ENCODE measurements at places on chromosomes 16 and 17.
A peak's percentile ranks its signal among the peaks of the same experiment; 100 is the strongest.

DNA sequence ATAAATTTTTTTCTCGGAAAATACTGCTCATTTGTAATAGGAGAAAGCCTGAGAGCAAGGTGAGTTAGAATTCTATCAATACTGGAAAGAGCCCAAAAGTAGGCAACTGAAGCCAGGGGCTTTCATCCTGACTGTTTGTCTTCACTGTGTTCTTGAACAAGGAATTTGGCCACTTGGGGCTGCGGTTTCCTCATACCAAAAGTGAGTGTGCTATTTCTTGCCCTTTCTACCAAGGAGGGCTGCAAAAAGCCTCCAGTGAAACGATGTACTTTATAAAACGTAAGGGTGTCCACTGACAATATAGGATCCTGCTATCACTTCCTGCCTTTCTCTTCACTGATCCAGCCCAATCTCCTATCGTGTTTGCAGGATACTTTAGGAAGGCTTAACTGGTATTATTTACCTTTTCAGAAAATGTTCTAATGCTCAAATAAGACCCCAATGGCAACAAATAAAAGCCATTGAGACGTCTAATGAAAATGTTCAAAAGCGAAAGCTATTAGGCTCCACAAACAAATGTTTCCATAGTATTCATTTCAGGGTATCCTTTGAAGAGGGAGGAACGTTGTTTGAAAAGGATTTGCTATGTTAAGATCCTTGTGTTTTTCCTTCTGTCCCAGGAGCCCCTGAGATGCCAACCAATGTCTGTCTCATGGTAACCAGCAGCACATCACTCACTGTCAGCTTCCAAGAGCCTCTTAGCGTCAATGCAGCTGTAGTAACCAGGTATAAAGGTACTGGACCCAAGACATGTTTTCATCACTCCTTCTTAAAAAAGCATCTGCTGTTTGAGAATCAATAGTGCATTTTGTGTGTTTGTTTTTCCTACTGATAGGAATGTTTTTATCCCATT lies 219.3 kb upstream of the NOG start:
- DNase-seq: no peak

- no peak for DNase-seq
Observed at GRCh38 chr16:58409316-58409973, 17.2 kb downstream of the GINS3 start.

DNA sequence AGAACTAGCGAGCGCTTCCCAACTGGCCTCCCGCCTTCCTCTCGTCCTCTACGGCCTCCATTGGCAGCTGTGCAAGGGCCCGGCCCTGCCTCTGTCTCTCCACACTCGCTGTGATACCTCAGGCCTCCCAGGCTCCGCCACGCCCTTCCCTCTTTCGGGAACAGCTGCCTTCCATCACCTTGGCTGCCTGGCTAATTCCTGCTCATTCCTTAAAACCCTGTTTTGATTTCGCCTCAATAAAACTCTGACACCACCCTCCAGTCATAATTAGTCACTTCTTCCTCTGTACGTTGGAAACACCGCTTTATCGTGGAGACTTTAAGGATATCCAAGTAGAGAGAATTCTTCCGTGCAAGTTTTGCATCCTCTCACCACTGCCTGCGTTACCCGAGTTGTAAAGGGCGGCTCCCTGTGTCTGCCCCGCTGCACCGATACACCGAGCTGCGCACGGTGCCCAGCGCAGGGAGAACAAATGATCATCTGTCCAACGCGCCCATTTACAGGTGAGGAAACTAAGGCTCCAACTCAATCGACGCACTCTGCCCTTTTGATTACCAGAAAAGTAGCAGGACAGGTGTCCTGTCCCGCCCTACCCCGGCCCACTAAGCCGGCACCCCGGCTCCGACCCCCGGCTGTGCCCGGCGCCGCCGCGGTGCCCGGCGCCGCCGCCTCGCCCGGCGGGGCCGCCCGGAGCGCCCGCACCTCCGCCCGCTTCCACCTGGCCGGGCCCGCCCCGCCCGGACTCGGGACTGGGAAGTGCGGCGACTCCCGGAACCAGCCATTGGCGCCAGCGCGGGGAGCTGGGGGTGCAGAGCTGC lies 139.7 kb downstream of the SEC14L1 start:
- DNase-seq: no peak

DNA sequence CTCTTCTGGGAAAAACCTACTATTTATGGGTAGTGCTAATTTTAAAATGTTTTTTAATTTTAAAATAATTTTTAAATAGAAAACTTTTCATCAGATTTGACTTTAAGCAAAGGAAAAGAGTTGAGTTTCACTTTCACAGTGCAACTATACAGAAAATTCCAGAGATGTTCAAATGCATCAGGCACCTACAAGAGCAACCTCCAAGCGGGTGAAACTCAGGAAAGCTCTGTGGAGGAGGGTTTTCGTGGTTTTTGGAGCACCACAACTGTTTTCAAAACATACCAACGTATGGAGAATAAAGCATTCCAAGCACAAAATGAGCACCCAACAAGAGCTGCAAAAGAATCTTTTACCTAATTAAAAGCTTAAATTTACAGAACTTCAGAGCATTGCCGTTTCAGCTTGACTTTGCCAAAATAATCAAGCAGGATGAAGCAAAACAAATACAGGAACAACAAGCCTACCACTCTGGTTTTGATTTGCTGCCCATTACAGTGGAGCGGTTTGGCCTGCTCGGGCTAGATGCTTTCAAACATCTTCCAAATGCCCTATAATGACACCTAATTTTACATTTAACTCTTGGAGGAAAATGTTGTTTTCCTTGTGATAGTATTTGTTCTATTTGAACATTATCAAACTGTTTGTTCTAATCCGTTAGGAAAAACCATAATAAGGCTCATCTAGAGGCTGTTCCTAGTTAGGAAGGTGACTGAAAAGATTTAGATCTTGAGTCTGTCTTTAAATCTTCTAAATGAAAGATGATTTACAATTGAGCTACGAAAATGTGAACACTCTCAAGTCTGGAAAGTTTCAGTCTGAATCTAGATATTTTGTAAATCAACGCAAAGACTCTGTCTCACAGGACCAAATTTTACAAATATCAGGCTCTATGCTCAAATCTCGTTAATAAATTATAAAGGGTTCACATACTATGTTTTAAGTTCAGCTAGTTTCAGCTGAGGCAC lies 34.5 kb downstream of the NACA2 start:
- no peak for DNase-seq

DNA sequence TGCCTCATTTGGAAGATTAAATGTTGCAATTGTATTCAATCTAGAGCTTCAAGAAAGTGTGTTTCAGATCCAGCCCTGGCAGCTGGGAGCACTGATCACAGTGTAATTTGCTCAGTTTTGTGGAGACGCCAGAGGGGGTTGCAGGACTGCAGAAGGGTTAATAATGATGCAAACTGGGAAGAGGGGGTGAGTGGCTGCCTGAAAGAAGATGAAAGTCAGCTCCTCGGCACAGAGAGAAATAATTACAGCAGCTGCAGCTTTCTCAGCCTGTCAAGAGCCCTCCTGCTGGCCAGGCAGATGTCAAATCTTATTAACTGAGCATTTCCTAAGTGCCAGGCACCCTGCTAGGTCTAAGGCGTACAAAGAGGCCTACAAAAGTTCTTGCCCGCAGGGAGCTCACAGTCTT lies 97.7 kb downstream of the ZNF18 start:
- no peak for DNase-seq

- DNase-seq: no peak
Observed at GRCh38 chr16:54847609-54848008, 83.1 kb upstream of the IRX5 start.

DNA sequence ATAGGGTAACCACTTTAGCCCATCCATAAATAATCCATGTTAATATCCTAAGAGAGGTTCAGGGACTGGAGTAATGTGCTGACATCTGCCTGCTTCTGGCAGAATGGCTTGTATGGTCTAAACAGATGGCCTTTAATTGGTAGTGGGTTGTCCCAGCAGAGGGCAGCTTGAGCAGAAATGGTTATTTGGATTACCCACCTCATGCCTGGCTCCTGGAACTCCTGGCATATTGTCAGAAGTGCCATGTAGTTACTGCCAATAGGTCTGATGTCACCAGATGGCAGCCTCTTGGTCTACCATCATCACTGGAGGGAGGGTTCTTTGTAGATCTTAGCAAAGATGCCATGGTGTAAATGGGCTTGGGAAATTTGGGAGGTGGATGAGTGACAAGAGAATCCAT lies 157.5 kb upstream of the SOX9 start:
- DNase-seq: no peak

DNA sequence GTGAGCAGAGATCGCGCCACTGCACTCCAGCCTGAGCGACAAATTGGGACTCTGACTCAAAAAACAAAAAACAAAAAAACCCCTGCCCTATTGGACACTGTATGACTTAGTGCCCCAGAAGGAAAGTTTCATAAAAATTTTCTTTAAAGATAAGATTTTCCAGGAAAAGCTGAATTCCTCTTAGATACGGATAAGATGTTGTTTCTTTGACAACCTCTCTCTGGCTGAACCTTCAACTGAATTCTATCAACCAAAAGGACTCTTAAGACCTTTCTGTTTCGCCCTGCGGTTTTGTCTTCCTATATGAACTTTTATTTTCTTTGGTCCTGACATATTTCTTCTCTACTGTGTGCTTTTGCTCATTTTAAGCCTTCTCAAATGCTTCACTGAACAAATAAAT lies 35.8 kb downstream of the CPPED1 start:
- no peak for DNase-seq

DNA sequence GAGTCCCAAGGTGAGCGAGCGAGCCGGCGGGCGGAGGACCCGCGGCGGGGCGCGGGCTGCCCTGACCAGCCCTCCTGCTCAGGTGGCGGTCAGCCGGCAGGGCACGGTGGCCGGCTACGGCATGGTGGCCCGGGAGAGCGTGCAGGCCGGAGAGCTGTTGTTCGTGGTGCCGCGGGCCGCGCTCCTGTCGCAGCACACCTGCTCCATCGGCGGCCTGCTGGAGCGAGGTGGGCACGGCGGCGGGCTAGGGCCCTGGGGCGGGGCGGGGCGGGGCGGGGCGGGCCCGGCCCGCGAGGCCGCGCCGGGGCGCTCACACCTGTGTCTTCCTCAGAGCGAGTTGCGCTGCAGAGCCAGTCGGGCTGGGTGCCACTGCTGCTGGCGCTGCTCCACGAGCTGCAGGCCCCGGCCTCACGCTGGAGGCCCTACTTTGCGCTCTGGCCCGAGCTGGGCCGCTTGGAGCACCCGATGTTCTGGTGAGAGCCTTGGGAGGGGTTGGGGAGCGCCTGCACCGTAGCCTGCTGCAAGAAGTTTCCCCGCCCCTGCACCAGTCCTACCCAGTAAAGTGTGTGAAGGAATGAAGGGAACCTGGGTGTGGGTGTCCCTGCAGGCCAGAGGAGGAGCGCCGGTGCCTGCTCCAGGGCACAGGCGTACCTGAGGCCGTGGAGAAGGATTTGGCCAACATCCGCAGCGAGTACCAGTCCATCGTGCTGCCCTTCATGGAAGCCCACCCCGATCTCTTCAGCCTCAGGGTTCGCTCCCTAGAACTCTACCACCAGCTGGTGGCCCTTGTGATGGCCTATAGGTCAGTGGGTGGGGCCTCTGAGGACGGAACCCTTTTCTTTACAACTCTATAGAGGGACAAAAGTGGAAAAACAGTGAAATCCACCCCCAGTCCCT lies 802 bp downstream of the SETD6 start:
- peak; percentile 26 for DNase-seq

- DNase-seq: peak; percentile 80
Observed at GRCh38 chr17:49742166-49742638, 21.7 kb downstream of the FAM117A start.

GRCh38 chr16:68776821-68777485 lies 39.9 kb downstream of the CDH1 start:
- DNase-seq: no peak

GRCh38 chr17:73140566-73140965 lies 24.2 kb upstream of the SSTR2 start:
- DNase-seq: no peak

GRCh38 chr17:80813318-80813717 lies 178.3 kb upstream of the CHMP6 start:
- no peak for DNase-seq

- DNase-seq: peak; percentile 91
Observed at GRCh38 chr16:67936124-67936879, at the start of gene PSMB10. Gene PSMB10 (minus strand): TSS chr16:67936850. CDS start chr16:67936749, 101 bp downstream.

DNA sequence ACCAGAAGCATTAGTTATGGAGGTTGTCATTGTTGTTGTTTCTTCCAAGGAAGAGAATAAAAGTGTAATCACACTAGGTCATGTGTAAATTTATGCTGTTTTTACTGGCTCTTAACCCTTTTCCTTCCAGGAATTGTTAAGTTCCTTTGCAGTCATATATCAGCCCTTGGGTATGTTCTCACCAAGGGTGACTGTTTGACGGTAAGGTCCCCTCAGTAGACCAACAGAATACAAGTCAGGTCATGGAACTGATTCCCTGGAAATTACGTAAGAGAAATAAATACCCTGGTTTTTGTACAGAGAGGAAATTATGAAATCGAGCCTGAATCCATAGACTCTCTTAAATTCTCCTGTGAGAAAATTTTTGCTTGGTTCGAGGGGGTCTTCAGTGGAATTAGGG lies 11.2 kb upstream of the KCNJ2 start:
- no peak for DNase-seq

DNA sequence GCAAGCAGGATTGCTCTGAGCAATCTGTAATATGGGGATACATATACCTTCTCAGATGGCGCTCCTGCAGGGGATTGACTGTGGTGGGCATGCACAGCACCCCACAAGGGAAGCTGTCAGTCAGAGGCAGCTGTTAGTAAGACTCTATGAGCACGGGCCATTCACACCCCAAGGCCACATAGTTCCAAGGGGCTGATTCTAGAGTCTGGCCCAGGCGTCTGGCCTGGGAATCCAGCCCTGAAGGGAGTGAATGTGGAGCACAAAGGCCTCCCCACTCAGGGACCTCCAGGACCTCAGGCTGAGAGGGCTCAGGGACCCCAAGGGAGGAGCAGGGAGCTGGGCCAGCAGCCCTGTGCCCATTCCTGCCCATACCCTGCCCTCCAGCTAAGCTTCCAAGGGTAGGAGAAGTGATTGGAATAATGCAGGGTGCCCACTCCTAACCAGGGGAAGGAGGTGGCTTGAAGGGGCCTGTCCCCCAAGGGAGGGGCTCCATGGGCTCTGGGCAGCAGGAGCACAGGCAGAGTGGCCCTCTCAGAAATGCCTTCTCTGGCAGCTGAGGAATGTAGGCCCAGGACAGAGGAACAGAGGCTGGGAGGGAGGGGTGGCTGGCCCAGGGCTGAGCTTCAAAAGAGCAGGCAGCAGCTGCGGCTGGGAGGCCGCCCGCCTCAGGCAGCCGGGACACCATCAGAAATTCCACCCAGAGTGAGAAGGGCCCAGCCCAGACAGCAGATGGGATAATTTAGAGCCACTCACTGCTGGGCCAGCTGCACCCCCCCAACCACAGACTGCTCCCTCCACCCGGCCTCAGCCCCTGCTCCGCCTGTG lies 48.9 kb upstream of the MRPS23 start:
- DNase-seq: no peak

GRCh38 chr17:48057626-48058025 lies 9.5 kb downstream of the NFE2L1 start:
- no peak for DNase-seq

- DNase-seq: no peak
Observed at GRCh38 chr17:65599650-65600049, 38.2 kb upstream of the AXIN2 start.

DNA sequence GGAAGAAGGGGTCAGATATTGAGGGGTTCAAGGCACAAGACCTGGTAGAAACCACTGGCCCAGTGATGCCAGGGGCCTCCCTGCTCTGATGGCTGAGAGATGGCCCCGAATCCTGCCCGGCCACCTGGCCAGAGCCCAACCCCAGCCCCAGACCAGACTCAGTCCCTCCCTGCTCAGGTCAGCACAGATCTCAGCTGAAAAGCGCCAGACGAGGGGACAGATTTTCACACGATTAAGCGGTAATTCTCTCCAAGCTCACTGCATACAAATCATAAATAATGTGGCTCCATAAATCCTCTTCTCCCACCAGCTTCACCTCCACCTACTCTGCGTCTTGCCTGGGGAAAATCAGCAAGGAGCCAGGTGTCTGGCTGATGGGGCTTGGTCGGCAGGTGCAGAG lies 57.1 kb downstream of the ENGASE start:
- DNase-seq: no peak

- peak; percentile 31 for DNase-seq
Observed at GRCh38 chr17:67156269-67157199, 88.5 kb downstream of the HELZ start.
